T-helper 2 cell (primary cell): ENCODE measurements at places on chromosomes 6 and 20.

DNA sequence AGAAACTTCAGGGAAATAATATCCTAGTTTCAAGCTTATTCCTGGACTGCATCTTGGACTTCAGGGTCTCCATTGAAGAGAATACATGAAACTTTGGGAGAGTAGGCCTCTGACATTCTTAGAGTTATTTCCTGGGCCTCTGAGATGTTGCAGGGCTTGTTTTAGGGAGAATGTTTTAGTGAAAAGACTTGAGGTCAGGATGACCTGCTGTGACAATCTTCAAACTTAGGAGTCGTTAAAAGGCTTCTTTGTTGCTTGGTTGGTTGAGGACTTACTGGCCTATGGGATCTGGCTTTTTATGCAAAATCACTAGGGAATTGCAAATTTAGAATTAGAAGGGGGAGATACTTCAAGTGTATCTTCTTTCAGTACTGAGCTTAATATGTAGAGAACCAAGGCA, 613.2 kb upstream of the FLRT3 start:
- DNase-seq, result no peak

DNA sequence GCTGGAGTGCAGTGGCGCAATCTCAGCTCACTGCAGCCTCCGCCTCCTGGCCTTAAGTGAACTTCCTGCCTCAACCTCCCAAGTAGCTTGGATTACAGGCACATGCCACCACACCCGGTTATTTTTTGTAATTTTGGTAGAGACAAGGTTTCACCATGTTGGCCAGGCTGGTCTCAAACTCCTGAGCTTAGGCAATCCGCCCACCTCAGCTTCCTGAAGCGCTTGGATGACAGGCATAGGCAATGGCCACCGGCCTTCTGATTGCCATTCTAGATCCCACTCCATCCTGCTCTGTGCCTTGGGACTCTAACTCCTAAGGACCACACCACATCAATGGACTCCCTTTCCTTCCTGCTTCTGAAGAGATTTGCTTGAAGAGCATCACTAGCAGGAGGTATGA, 60.6 kb downstream of the SEL1L2 start:
- DNase-seq, result no peak

GRCh38 chr6:44038543-44039065, 88.6 kb downstream of the MRPL14 start:
- DNase-seq, result no peak

GRCh38 chr6:49526598-49526997, 23.9 kb upstream of the C6orf141 start:
- no peak for DNase-seq

GRCh38 chr20:54123587-54124180, 50.1 kb downstream of the CYP24A1 start:
- no peak for DNase-seq

GRCh38 chr6:25136854-25137253, 142.3 kb upstream of the CARMIL1 start:
- no peak for DNase-seq

GRCh38 chr6:73951183-73951582, 255.2 kb downstream of the CD109 start:
- no peak for DNase-seq

- DNase-seq, result no peak
Observed at GRCh38 chr6:11413117-11413687, 124.3 kb upstream of the TMEM170B start.

DNA sequence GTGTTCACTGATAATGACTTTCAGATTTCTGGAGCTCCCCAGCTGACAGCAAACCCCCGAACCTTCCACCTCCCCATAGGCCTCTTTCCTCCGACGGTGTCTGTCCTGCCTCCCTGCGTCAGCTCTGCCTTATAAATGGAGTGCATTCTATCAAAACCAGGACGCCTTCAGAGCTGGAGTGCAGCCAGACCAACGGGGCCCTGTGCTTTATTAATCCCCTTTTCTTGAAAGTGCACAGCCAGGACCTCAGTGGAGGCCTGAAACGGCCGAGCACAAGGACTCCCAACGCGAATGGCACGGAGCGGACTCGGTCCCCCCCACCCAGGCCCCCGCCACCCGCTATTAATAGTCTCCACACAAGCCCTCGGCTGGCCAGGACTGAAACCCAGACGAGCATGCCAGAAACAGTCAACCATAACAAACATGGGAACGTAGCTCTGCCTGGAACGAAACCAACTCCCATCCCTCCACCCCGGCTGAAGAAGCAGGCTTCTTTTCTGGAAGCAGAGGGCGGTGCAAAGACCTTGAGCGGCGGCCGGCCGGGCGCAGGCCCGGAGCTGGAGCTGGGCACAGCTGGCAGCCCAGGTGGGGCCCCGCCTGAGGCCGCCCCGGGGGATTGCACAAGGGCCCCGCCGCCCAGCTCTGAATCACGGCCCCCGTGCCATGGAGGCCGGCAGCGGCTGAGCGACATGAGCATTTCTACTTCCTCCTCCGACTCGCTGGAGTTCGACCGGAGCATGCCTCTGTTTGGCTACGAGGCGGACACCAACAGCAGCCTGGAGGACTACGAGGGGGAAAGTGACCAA, 42.3 kb upstream of the NAA20 start:
- no peak for DNase-seq

GRCh38 chr6:105907991-105908390, 178.1 kb upstream of the PRDM1 start:
- no peak for DNase-seq

GRCh38 chr6:100307561-100307960, 157.2 kb downstream of the SIM1 start:
- DNase-seq, result no peak

DNA sequence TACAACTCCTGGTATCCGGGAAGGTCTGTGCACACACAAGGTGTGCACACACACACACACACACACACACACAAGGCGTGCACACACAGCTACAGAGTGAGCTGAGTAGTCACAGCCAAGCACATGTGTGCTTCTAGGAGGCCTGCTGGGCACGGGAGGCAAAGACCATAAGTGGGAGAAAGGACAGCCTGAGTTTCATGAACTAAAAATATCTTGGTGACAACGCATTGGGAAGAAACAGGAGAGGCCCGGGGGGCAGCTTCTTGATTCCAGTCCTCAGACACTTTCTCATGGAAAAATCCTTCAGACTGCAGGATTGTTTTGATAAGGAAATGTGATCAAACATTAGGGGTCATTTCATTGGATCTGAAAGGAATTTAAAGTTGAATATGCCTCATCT, 2.6 kb downstream of the TRAF3IP2 start:
- DNase-seq, result no peak

DNA sequence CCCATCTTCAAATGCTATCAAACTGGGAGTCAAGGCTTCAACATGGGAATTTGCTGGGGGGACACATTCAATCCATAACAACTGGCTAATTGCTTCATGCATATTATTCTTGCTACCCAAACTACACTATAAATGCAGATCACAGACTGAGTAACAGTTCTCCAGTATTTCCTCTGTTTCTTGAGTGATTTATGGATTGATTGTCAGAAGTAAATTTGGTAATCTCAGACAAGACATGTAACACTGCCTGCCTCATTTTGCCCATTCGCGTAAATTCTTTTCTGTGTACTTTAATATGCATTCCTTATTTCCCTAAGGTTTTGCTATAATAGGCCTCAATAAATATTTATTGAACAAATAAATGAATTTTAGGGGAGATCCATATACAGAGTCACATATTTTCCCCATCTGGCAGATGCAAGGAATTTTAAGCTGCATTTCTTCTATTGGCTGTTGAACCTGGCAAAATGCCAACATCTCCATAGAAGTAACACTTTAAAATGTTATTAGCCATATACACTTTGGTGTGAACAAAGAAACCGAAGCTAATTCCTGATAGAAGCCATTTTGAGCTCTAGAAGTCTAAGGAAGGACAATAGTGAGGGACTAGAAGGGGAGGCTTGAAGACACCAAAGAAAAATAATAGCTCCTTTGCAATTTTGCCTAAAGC, 98.2 kb downstream of the QRSL1 start:
- DNase-seq, result no peak

- no peak for DNase-seq
Observed at GRCh38 chr20:33065785-33066184, 12.1 kb downstream of the BPIFB3 start.

GRCh38 chr20:57128044-57128757, 138.2 kb downstream of the BMP7 start:
- no peak for DNase-seq

DNA sequence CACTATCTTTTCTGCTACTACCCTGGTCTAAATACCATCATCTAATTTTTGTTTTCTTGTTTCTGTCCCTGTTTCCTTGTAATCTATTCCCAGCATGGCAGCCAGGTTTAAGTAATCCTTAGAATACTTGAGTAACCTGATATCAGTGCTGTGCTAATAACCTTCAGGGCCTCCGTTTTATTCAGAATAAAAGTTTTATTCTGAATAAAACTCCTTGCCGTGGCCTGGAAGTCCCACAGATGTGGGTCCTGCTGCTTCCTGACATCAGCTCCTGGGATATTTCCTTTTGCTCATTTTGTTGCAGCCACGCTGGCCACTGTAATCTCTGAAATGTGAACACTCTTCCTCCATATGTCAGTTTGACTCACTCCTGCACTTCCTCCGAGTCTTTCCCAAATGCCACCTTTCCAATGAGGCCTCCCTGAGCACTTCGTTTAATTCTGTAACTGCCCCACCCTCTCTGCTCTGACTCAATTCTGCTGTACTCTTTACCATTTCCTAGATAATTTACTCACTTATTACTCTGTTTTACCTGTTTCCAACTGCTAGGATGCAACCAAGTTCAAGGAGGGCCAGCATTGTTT, 114.0 kb upstream of the FOXA2 start:
- DNase-seq, result no peak

DNA sequence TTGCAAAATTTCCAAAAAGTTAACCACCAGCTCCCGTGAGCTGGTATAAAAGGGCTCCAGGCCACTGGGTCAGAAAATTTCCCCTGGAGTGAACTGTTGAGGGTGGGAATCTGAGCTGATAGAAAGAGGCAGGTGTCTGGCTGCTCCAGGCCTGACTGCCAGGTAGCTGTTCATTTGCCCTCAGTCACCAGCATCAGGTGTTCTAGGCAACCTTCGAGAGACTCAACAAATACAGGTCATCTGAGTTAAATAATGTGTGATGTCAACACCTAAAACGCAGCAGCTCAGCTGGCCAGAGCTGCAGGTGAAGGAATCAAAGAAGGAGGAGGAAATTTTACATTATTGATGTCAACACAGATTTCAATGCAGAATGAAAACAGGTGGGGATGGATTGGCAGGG, 46.7 kb downstream of the KCNK5 start:
- no peak for DNase-seq

DNA sequence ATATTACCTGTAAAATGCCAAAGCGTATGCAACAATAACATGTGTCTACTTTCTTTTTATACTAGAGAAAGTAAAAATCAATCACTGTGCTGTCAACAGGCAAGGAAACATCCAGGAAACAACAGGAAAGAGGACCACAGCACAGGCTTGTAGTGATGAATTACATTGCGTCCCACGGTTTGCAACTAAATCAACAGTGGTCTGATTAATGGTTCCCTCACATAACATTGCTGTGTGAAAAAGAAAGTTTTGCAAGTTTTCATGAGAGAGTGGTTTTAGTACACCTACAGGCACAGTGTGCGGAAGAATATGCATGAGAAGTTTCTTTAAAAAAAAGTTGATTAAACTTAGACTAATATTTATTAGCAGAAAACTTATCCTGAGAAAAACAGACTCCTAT, 329.5 kb upstream of the HSF2 start:
- no peak for DNase-seq

DNA sequence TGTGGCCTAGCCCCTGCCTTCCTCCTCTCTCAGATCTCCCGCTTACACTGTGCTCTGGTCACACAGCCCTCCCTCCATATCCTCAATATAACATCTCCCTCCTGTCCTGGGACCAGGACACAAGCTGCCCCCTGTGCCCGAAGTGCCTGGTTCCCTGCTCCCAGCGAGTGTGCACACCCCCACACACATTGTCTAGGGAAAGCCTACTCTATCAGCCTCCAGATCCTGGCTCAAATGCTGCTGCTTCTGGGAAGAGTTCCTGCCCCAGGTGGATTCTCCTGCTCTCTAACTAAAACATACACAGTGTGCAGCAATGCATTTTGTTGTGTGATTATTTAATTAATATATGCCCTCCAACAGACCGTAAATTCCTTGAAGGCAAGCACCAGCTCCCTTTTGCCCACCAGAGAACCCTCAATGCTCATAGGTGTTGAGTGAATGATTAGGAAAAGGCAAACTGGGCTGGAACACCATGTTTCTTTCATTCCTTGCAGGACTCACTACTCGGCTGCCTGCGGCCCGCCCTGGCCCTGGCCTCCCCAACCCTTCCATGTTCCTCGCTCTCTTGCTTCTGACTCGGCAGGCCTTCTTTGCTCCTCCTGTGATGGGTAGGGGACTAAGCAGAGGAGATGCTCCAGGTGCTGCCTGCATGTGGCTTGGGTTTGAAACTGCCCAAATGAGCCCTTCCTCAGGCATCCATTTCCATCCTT, 194.6 kb downstream of the ZDHHC14 start:
- no peak for DNase-seq

DNA sequence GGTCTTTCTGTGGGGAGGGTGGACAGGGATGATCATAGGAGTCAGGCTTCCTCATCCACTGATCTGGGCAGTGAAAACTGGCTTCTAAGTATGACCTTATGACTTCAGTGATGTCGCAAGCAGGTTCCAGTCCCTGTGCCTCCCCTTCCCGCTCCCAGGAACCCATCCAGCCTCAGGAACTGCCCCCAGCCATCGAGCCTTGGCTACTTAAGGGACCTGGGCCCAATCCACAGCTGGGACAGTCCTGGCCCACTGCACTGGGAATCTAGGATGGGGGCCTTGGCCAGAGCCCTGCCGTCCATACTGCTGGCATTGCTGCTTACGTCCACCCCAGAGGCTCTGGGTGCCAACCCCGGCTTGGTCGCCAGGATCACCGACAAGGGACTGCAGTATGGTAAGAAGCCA, at the start of gene LBP:
Gene LBP (plus strand): TSS at position 236 of the 405 bp plus-strand sequence. CDS start 35 bp downstream, at position 271.
- DNase-seq, result no peak
